MCF 10A (cell line): ENCODE measurements at places on chromosomes 2 and 18. TPM values are rescaled to one million over a fixed set of nuclear protein-coding genes. Genes with fewer than 3 reads are reported as not detected.

GRCh38 chr2:99933894-99934650, 208.3 kb downstream of the AFF3 start:
- no peak overlapping the region for H3K27ac ChIP-seq
- DNase-seq = no peak
- no peaks in the 10 kb centered on the region for H3K27me3 ChIP-seq
- H3K36me3 ChIP-seq = no peaks in the 10 kb centered on the region

DNA sequence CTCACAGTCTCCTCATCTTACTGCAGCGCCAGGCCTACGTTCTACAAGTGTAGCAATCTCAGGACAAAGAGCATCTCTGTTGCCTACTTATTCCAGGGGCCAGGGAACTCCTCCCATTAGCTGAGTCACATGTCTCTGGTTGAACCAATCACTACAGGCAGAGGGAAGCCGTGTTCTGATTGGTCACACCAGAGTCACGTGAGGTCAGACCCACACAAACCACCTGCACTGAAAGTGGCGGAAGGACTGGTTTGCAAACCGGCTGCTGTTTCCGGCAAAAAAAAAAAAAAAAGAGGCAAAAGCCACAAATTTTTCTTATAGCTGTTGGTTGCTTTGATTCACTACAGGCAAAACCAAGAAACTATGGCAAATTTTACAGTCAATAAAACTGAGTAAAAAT, 21.9 kb upstream of the USP14 start:
- DNase-seq = no peak
- no peaks in the 10 kb centered on the region for H3K27me3 ChIP-seq
- no peaks in the 10 kb centered on the region for H3K36me3 ChIP-seq
- H3K27ac ChIP-seq = no peak overlapping the region
- H3K4me3 ChIP-seq = no peak overlapping the region

DNA sequence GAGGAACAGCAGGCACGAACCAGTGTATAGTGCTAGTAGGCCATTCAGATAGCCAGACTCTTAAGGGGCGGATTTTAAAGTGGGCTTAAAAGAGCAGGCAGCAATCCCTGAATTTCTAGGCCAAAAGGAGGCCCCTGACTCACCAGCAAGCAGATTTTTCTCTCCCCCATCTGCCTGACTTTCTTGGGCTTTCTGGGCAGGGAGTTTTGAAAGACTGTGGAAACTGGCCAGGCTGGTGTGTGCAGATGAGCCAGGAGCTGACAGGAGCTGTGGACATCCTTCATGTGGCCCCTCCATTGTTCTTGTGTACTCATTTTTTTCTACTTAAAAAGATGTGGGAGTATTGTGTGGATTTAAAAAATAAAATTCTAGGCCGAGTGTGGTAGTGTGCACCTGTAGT, 59.0 kb downstream of the GLI2 start:
- H3K4me1 ChIP-seq = peaks cover 31% of the 10 kb centered on the region
- no peak overlapping the region for H3K27ac ChIP-seq
- H3K4me3 ChIP-seq = no peak overlapping the region
- no peak for DNase-seq

CDH2 gene
- total RNA-seq = 14.6 and 15.1 TPM in 2 replicates

- DNase-seq = no peak
- no peaks in the 10 kb centered on the region for H3K27me3 ChIP-seq
- H3K4me3 ChIP-seq = no peak overlapping the region
- peaks cover 65% of the 10 kb centered on the region for H3K36me3 ChIP-seq
These were observed 59.6 kb downstream of the VIL1 start for GRCh38 chr2:218478544-218478943.

- H3K4me3 ChIP-seq = peak overlapping the region; percentile 58
- H3K27me3 ChIP-seq = peaks cover 25% of the 10 kb centered on the region
- H3K27ac ChIP-seq = no peak overlapping the region
- H3K4me1 ChIP-seq = peaks cover 5% of the 10 kb centered on the region
- H3K36me3 ChIP-seq = no peaks in the 10 kb centered on the region
- peak; percentile 79 for DNase-seq
These were observed 25.4 kb upstream of the OTOF start for GRCh38 chr2:26503231-26503880.

CYP27A1 gene
- 0.12 TPM in 1 of 2 replicates, not detected in the other for total RNA-seq

SLC11A1 gene
- total RNA-seq = 0.09 and 0.32 TPM in 2 replicates

DNA sequence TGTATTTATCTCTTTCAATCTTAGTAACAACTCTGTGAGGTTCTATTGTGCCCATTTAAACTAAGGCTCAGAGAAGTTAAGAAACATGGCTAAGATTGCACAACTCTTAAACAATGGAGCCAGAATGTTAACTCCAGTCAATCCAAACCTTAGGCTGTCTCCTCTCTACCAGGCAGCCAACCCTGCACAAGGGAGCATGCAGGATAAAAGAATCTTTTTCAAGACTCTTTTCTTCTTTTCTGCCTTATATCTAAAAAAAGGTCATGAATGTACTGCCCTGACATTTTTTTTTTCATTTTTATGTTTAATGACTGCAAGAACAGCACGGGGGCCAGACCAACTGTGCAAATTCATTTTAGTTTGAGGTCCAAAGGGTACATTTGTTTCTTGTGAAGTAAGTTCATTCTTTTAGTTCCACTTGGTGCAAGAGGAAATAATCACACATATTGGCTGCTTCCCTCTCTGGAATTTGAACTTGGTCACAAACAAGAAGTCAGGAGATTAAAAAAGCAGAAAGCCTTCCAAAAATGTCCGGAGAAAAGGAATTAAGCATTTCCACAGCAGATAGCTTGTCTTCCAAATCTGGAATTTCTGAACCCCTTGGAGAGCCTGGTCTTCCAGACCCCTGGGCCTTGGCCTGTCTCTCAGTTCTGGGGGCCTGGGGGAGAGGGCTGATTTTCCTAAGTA, 96.0 kb upstream of the RIOK3 start:
- DNase-seq = peak; percentile 32
- H3K27me3 ChIP-seq = no peaks in the 10 kb centered on the region
- peaks cover 7% of the 10 kb centered on the region for H3K4me1 ChIP-seq
- no peak overlapping the region for H3K27ac ChIP-seq
- H3K4me3 ChIP-seq = no peak overlapping the region
- H3K36me3 ChIP-seq = peaks cover 5% of the 10 kb centered on the region

MC5R gene
- not detected in 2 replicates for total RNA-seq

GRCh38 chr2:236976266-236977062, 109.2 kb upstream of the COPS8 start:
- peaks cover 9% of the 10 kb centered on the region for H3K4me1 ChIP-seq
- H3K27ac ChIP-seq = no peak overlapping the region
- H3K4me3 ChIP-seq = no peak overlapping the region
- DNase-seq = no peak
- no peaks in the 10 kb centered on the region for H3K27me3 ChIP-seq
- no peaks in the 10 kb centered on the region for H3K36me3 ChIP-seq

GRCh38 chr2:40554665-40555294, 102.9 kb upstream of the SLC8A1 start:
- H3K27me3 ChIP-seq = no peaks in the 10 kb centered on the region
- no peak overlapping the region for H3K4me3 ChIP-seq
- no peak overlapping the region for H3K27ac ChIP-seq
- H3K36me3 ChIP-seq = no peaks in the 10 kb centered on the region

DNA sequence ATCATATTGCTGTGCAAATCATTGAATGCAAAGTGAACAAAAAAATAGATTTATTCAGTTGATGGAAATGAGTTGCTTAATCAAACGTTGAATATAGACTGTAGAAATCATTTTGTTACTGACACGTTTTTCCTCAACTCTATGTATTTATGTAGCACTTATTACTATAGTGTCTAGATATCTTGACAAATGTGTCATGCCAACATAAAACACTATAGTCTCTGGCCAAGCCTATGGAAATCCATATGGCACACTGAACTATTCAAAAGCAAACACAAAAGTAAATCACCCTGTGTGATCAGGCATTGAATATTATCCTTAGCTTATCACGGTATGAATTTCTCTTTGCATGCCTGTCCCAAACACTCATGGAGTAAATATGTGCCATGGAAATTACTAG, 131.3 kb downstream of the ZNF804A start:
- H3K4me3 ChIP-seq = no peak overlapping the region
- H3K4me1 ChIP-seq = no peaks in the 10 kb centered on the region
- H3K27me3 ChIP-seq = no peaks in the 10 kb centered on the region
- DNase-seq = no peak
- H3K27ac ChIP-seq = no peak overlapping the region
- no peaks in the 10 kb centered on the region for H3K36me3 ChIP-seq

DNA sequence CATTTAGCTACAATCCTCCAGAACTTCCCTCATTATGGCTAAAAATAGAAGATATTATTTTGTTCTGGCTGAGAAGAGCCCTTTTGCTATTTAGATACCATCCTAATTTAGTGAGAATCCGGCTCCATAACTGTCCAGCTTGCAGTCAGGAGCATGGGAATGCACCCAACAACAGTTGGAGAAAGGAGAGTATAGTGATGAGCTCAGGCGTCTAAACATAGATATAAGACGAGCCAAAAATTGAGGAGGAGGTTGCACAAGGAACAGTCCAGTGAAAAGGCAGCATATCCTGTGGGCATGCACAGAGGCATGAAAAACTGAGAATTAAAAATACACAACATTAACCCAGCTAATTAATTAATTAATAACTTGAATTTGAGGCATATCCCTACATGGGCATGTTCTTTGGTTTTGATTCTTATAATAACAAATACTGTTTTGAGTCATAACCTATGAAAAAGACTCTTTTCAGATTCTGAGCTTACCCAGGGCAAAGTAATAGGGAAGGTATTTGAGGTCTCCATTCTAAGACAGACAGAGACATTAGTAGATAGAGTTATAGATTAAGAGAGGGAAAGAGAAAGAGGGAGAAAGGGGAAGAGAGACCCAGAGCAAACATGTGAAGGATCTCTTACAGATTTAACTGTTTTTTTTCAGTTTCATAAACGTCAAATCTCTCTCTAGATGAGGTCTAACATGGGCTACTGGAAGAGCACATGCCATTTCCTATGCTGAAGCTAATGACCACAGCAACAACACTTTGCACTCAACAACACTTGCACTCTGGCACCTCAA, 311.2 kb downstream of the OSR1 start:
- H3K27me3 ChIP-seq = no peaks in the 10 kb centered on the region
- DNase-seq = no peak
- peaks cover 18% of the 10 kb centered on the region for H3K4me1 ChIP-seq
- H3K36me3 ChIP-seq = peaks cover 5% of the 10 kb centered on the region

SH3RF3 gene
- total RNA-seq = 21.0 and 21.7 TPM in 2 replicates

- no peak overlapping the region for H3K27ac ChIP-seq
- no peak overlapping the region for H3K4me3 ChIP-seq
- H3K27me3 ChIP-seq = no peaks in the 10 kb centered on the region
- no peaks in the 10 kb centered on the region for H3K36me3 ChIP-seq
- no peak for DNase-seq
- peaks cover 7% of the 10 kb centered on the region for H3K4me1 ChIP-seq
These were observed 17.2 kb downstream of the GREB1 start for GRCh38 chr2:11550901-11551568.

DNA sequence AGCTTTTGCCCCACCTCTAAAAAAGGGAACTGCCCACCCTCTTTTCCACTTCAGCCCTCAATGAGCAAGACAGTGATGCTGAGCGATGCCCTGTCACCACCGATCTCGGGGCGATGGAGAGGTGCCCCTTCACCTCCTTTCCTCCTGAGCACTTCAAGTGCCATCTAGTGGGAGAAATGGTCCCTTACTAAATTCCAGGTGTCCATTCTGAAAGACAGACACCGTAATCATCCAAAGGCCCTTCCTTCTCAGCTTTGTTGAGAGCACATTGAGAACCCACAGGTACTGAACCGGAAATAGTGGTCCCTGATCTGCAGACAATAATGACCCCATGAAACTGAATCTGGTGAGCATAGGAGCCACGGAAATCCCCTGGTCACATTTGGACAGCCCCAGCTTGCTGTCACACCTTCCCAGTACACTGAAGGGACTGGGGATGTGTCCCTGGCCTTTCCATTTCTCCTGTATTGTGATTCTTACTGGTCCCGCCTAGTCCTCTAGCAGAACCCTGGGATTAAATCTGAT, 38.5 kb downstream of the KCTD18 start:
- H3K27ac ChIP-seq = peak overlapping the region; percentile 11
- H3K4me3 ChIP-seq = no peak overlapping the region
- no peaks in the 10 kb centered on the region for H3K27me3 ChIP-seq
- H3K4me1 ChIP-seq = no peaks in the 10 kb centered on the region
- peaks cover 71% of the 10 kb centered on the region for H3K36me3 ChIP-seq

GRCh38 chr18:23540867-23541266, 37.6 kb downstream of the RMC1 start:
- DNase-seq = no peak
- H3K4me3 ChIP-seq = no peak overlapping the region
- no peak overlapping the region for H3K27ac ChIP-seq

DNA sequence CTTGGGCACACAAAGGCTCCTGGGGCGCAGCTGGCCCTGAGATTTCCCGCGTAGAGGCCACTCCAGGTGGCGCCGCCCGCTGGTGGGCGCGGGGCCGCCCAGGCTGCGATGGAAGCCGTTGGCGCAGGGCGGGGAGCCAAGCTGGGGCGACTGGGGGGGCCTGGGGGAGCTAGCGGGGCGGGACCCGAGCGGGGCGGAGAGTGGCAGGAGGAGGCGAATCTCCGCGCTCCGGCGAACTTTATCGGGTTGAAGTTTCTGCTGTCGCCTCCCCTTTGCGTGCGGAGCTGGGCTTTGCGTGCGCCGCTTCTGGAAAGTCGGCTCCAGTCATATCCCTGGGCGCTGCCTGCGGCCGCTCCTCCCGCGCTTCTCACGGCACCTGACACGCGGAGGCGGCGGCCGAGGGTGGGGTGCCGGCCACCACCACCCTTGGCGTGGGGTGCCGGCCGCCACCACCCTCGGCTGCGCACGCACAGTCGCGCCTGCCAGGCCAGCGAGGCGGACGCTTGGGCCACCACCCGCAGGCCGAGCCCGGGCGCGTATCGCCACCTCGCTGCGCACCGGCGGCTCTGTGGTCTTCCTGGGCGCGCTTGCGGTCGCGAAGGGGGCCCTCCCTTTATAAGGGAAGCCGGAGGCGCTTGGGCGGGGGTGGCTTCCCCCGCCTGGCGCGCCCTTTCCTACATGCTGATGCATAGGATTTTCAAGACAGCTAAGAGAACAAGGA, 919 bp upstream of the CYP1B1 start:
- peaks cover 21% of the 10 kb centered on the region for H3K36me3 ChIP-seq
- peak overlapping the region; percentile 78 for H3K4me3 ChIP-seq
- H3K4me1 ChIP-seq = peaks cover 20% of the 10 kb centered on the region

DNA sequence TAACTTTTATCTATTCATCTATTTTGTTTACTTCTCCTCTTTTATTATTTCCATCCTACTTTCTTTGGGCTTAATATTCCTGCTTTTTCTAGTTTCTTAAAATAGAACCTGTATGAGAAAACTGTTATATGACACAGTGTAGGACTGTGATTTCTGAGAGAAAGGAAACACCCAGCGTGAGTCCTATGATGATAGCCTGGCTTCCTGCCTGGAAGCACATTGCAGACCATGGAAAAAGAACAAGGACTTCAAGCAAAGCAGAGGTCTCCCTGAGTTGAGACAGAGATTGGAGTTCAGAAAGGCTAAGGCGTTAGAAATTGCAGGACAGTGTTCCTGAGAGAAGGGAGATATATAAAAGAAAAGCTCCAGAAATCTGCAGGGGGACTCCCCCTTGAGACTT, 7.8 kb downstream of the RBM44 start:
- no peaks in the 10 kb centered on the region for H3K4me1 ChIP-seq
- H3K36me3 ChIP-seq = no peaks in the 10 kb centered on the region
- H3K4me3 ChIP-seq = no peak overlapping the region
- H3K27ac ChIP-seq = no peak overlapping the region

SERPINB11 gene
- total RNA-seq = not detected in 2 replicates

GRCh38 chr2:68188831-68189230, 31.1 kb downstream of the PNO1 start:
- no peaks in the 10 kb centered on the region for H3K27me3 ChIP-seq
- no peak overlapping the region for H3K4me3 ChIP-seq
- H3K36me3 ChIP-seq = peaks cover 32% of the 10 kb centered on the region
- DNase-seq = no peak
- peaks cover 27% of the 10 kb centered on the region for H3K4me1 ChIP-seq
- no peak overlapping the region for H3K27ac ChIP-seq
